Caki2 (cell line): ENCODE measurements at places on chromosomes 7 and 10. TPM values are rescaled to one million over a fixed set of nuclear protein-coding genes. Genes with fewer than 3 reads are reported as not detected.
A peak's percentile ranks its signal among the peaks of the same experiment; 100 is the strongest.

GRCh38 chr10:5710859-5711258 is 26.2 kb downstream of the TASOR2 start:
- DNase-seq = no peak

- DNase-seq = no peak
Measured at GRCh38 chr10:128896963-128897362, 570.1 kb upstream of the MGMT start.

- no peak for DNase-seq
Measured at GRCh38 chr7:107100824-107101223, 56.3 kb downstream of the PRKAR2B start.

DNA sequence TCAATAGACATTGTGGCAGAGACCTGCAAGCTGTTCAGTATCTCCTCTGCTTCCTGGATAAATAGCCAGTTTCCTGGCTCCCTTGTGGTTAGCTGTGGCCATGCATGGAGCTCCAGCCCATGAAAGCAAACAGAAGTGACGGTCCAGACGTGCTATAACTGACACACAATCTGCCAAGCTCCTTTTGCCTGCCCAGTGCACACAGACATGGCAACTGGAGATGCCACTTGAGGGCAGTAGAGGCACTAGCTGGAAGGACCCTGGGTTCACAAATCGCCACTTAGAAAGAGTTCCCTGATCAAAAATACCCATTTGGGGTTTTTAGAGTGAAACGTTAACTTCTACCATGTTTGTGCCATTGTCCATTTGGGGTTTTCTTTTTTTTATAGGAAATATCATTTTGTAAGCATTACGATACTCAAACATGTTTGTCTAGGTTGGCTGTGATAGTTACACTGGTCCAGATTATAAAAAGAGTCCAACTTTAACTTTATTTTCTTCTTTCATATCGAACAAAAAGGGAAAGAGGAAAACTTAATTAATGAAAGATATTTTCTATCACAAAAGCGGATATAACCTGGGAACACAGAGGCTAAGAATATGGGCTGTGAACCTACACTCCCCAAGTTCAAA is 31.3 kb downstream of the KIN start:
- DNase-seq = peak; percentile 22

The GCK gene
- not detected in 2 replicates for total RNA-seq

DNA sequence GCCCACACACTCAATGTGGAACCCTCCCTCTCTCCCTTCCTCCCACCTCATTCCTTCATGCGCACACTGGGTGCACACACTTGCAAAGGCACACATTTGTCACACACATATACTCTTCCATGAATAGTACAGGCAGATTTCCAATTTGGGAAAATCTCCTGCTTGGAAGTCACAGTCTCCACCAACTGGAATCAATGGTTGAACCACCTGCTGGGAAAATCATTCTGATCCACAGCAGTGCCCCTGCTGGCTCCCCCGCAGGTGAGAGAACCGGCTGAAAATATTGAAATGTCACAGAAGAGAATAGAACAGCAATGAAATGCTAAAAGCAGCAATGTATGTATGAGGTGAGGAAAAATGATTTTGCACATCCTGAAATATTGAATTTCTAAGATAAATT is 232.7 kb downstream of the ADAM12 start:
- no peak for DNase-seq

The RASA4B gene
- 1.2 and 2.2 TPM in 2 replicates for total RNA-seq

DNA sequence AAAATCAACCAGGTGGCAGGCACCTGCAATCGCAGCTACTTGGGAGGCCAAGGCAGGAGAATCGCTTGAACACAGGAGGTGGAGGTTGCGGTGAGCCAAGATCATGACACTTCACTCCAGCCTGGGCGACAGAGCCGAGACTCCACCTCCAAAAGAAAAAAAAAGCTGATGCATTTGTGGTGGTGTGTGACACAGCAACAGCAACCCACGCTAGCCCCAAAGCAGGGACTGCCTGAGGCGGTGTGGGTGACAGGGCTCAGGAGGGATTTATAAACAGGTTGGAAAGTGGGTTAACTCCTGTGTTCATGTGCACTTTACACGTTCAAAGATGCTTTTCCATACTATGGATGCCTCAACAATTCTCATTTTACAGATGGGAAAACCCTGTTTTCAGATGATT is 395.9 kb upstream of the PODXL start:
- DNase-seq = no peak

The GSDME gene
- total RNA-seq = 25.0 and 25.5 TPM in 2 replicates

DNA sequence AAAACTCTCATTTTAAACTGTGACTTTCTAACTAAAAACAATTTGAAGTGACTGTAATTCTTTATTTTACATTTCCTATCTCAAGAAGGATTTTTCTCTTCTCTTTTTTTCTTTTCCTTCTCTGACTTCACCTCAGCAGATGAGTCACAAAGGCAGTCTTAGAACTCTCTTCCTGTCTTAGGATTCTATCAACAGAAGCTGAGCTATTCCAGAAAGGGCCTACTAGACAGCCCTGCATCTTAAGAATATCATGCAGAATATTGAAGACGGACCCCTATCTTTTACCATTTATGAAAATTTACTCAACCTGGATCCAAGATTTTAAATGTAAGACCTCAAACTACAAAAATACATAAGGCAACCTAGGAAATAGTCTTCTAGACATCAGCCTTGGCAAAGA is 365.7 kb upstream of the SEMA3C start:
- DNase-seq = peak; percentile 31

- no peak for DNase-seq
Measured at GRCh38 chr7:134293002-134293740, 23.6 kb downstream of the SLC35B4 start.

DNA sequence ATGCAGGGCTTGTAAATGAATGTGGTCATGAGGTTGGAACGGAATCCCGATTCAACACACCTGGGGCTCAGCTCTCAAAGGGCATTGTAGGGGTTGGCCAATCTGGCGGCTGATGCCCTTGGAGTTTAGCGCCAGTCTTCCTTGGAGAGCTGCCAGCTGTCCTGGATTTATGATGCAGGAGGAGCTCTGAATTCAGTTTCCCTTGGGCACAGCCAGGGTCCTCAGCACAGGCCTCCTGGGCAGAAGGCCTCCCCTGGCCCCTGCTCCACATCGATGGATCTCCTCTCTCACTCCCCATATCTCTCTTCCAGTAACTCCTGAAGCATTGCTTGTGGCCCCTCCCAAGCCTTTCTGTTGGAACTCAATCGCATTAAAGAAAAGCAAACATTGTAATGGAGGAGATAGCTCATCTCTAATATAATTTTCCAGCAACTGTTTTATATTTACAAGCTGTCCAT is 985 bp upstream of the CYTH3 start:
- DNase-seq = no peak

DNA sequence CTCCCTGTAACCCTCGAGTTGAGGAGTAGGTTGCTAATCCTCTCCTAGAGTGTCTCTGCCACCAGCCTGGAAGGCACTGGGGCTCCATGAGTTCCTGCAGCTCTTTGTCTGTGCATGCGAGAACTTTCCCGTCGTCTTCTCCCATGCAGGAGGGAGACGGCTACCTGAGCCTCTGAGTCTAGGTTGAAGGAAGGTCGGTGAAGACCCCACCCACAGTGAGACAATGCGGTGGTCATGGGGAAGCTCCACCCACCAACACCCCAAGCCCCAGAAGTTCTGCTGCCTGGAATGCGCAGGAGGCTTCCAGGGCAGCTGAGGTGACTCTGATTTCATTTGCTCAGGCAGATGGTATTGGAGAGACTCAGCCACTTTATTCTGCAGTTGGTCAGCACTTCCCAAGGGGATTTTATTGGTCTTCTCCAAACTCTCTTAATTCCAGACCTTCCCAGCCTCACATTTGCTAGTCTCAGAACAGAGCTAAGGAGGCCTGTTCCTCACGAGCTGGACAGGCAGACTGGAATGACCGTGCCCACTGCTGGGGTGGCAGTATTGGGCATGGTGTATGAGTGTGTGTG is 36.5 kb downstream of the PTPRE start:
- no peak for DNase-seq

GRCh38 chr10:24465124-24465874 is 256.4 kb downstream of the KIAA1217 start:
- DNase-seq = peak; percentile 77

DNA sequence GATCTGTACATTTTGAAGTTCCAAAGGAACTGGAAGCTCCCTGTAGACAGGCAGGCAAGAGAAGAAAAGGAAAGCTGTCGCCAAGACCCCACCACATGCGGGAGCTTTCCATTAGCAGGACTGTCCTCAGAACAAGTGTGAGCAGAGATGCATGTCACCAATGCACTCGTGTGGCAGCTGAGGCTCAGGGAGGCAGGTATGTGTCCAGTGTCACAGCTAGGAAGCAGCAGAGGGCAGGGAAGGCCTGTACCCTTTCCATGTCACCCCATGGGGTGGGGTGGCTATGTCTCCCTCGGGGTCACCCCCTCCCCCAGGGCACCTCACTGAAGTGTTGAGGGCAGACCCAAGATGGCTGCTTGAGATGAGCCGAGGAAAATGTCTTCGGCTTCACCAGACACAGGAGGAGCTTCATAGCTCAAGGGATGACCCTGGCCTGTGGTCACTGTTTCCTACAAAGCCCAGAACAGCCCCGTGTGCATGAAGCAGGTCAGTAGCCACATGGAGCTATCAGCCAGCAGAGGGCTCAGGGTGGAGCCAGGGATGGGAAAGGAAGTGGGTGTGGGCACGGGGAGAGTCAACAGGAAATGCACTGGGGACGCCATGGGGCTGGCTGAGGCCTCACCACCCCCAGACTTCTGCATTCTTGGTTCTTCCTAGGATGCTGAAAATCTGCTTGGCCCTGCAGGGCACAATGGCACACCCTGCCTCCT is 96.6 kb downstream of the FAM53B start:
- DNase-seq = no peak

GRCh38 chr10:54372179-54372578 is 428.9 kb downstream of the PCDH15 start:
- peak; percentile 4 for DNase-seq

GRCh38 chr10:69633673-69634635 is 3.9 kb downstream of the FAM241B start:
- no peak for DNase-seq
